ENCODE measurements at places on chromosomes 3 and 15.
A peak's percentile ranks its signal among the peaks of the same experiment; 100 is the strongest.

DNA sequence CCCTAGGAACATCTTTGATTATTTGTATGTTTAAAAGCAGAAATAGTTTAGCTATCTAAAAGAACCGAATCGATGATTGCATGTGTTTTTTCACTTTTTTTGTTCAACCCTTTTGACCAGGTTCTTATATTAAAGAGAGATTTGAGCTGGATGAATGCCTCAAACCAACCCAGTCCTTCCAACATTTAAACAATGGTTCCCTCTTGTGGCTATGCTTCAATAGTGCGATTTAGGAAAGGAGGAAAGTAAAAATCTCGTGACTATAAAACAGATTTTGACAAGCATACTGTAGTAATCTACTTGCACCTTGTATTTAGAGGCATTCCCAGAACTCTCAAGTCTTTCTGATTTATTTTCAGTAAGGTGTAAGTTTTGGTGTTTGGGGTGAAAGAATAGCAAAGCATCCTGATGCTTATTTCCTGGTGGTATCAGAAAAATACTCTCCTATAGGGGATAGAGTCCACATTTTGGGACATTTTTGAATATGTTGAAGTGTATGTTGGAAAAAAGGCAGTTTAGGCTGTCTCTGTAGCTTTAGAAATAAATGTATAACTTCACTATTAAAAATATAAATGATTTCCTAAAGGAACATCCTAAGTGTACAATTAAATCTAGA is 159.6 kb upstream of the KCNH8 start:
- no peak for DNase-seq

GRCh38 chr15:101201411-101202174 is 50.3 kb downstream of the CHSY1 start:
- peak; percentile 98 for DNase-seq

GRCh38 chr3:110687138-110687537 is 384.5 kb upstream of the NECTIN3 start:
- DNase-seq, result peak; percentile 35

DNA sequence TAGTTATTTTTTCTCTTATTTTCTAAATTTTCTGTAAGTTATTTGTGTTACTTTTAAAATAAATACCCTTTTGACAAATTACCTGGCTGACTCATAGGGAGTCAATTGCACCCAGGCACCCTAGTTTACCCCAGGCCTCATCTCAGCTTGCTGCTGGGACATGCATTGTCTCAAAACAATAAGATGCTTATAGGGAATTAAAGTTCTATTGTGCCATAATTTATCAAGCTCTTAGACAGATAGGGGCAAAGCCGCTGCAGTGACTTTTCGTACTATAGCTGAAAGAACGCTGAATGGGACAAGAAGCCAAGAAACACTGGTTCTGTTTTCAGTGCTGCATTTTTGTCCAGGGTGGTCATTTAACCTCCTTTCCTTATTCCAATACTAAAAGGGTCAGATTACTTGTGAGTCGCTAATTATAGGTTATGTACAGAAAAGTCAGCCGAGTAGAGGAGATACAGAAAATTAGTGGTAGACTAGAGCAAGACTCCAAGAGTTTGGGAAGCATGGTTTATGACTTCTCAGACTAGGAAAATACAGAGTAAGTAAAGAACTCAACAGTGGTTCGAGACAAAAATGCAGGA is 50.3 kb downstream of the EXD1 start:
- no peak for DNase-seq

DNA sequence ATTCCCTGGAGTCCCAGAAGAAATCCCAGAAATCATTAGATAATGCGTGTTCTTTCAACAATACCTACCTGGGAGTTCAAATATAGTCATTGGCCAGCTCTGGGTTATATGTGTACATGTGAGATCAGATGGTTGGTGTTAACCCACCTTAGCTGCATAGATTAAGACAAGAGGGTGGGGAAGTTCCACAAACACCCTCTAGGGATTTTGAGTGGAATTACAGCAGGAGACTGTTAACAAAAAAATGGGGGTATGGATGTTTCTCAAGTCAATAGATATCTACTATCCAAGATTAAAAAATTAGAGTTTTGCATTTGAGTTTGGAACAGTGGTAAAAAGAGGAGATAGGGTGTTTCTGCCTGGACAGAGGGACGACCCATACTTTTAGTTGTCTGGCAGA is 282.5 kb upstream of the CNTN3 start:
- no peak for DNase-seq

GRCh38 chr3:195794708-195795107 is 17.0 kb downstream of the MUC4 start:
- no peak for DNase-seq

DNA sequence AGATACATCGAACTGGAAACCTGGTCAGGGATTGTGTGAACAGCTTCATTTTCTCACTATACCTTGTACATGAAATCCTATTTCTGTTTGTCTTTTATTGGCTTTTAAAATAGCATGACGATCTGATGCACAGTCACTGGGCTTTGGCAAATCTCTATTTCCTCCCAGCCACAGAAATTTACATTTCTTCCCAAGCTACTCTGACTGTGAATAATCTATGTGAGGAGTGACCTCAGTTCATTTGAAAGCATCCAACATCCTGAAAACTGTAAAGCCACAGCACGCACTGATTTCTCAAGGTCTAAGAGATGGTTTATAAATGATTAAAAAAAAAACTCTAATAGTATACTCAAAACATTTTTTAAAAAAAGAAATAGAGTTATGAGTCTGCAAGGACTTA is 450.3 kb downstream of the IL5RA start:
- DNase-seq, result peak; percentile 69

DNA sequence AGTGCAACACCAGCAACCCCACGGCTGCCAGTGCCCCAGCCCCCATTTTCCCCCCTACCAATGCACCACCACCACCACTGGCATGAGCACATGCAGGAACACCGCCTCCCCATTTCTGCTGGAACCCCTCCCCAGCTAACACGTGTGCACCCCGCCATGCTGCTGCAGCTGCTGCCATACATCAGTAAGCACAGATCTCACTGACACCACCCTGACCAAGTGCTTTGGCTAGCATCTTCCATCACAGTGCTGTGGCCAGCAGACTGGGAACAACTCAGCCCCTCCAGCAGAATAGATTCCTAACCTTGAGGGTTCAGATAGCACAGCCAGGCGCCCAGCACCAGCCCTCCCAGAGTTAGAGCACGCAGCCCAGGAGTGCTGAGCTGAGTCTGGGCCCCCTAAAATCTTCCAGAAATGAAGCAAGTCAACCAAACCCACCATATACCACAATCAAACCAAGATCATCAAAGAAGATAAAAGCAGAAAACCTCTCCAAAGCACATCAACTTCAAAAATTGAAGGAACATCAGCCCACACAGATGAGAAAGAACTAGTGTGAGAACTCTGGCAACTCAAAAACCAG is 81.2 kb upstream of the CDV3 start:
- no peak for DNase-seq

DNA sequence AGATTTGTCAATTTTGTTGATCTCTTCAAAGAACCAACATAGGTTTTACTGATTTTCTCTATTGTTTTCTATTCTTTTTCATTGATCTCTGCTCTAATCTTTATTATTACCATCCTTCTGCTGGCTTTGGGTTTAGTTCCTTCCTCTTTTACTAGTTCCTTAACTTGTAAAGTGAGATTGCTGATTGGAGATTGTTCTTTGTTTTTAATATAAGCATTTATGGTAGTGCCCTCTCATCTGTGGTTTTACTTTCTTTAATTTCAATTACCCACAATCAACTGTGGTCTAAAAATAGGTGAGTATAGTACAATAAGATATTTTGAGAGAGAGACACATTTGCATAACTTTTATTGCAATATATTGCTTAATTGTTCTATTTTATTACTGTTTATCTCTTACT is 13.2 kb upstream of the CLRN1 start:
- no peak for DNase-seq

GRCh38 chr3:20035019-20035418 is 5.2 kb upstream of the KAT2B start:
- no peak for DNase-seq

GRCh38 chr3:8981700-8982099 is 18.4 kb upstream of the RAD18 start:
- no peak for DNase-seq

DNA sequence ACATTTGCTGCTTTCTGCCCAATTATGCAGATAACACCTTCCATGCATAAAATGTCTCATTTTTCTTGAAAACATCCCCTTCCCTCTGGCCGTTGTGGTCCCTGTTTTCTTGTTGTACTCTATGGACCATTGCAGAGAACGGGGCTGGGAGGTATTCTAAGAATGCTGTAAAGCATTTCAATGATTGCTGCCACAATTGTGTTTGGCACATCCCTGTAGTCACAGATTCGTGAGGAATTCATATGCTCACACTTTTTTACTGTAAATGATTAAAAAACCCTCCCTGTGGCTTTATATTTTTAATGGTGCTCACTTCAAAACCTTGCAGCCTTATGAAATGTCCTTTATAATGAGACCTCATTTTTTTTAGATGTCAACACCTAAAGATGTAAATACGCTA is 207.2 kb upstream of the GBE1 start:
- DNase-seq, result no peak

- DNase-seq, result peak; percentile 1
These were observed 189.5 kb downstream of the SHOX2 start for GRCh38 chr3:157916672-157917071.

- DNase-seq, result no peak
These were observed 168.0 kb upstream of the GMNC start for GRCh38 chr3:191030491-191030890.

DNA sequence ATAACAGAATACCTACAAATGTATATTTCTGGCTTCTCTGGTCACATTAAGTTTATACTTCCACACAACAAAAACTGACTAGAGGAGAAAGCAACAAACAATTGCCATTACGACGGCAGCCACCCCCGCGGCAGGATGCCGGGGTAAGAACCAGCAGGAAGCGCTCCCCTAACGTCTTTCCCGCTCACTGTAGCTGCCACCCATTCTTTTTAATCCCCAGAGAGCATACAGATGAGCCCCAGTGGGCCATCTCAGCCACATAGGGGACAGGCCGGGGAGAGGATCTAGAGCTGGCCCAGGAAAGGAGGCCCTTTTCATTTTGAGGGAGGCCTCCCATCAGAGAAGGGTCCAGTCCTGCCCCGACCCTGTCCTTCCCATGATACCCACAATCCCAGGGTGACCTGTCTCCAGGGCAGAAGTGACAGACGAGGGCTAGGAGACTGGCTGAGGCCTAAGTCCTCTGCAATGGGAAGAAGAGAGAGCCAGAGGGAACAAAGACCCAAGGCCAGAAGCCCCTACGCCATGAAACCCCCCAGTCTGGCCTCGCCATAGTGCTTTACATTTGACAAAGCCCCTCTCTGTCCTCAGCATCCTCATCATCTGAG is 3.6 kb upstream of the CALML4 start:
- DNase-seq, result no peak

Data from HCEC 1CT (cell line).